Skin of body (tissue), 3 donors: ENCODE measurements at places on chromosomes 12 and 14.

DNA sequence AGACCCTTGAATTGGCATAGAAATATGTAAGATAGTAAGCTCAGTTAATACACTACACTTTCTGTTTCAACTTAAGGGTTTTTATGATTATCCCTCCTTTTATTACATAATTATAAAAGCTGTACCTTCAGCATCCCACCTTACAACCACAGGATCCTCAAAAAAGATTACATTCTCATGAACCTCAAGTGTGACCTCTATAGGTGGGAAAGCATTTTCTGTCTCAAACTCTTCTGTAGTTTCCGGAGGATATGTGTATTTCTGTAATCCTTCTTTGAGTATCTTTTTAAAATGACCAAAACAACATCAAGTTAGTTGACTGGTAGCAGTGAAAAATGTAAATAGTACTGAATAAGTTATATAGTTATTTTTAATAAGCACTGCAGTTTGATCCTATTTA, 75.9 kb downstream of the DNAI7 start:
- no peak for DNase-seq

DNA sequence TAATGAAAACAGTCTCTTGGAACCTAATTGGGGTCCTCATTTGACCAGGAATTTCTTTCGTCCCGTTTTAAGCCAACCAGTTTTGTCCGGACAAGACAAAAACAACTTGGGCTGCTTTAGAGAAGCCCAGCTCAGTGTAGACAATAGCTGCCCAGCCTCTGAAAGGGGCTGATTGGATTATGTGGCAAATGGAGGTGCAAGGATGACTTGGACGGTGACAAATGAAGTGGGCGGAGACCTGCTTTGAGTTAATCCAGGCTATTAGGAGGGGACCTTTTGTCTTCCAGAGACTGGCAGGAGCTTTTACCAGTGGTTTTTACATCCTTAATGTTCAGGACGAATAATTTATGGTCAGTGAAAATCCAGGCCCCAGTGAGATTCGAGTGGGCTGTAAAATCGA, 4.8 kb downstream of the MEG3 start:
- no peak for DNase-seq

- DNase-seq: peak; percentile 78
Observed at GRCh38 chr14:32576088-32576795, 247.1 kb downstream of the AKAP6 start.

- DNase-seq: peak; percentile 63
Observed at GRCh38 chr12:113359133-113359938, 949 bp downstream of the PLBD2 start.

- no peak for DNase-seq
Observed at GRCh38 chr12:67482751-67483661, 165.5 kb upstream of the DYRK2 start.

DNA sequence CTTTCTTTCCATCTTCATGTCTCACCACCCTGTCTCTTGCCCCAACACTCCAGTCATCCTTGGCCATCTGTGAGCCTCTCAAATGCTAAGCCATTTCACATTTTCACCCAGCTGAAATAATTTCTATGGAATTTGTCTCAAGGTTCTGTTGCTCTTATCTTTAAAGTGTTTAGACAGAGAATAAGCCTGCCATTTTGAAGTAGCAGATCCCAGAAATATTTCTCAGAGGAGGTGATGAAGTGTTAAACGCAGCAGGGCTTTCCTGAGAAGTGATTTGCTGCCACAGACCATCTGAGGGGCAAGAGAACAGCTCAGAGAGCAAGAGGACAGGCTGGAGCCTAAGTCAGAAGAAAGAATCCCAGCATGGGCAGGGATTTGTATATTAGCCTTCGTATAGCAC, 71.6 kb upstream of the CLMN start:
- DNase-seq: no peak
